Stimulated activated CD4-positive, alpha-beta T cell treated with anti-CD3 and anti-CD28 coated beads, Interleukin-12 subunit alpha, Interleukin-12 subunit beta, amount 100 ng/mL, for 24 hours (primary cell): ENCODE measurements at places on chromosomes 4 and X.

DNA sequence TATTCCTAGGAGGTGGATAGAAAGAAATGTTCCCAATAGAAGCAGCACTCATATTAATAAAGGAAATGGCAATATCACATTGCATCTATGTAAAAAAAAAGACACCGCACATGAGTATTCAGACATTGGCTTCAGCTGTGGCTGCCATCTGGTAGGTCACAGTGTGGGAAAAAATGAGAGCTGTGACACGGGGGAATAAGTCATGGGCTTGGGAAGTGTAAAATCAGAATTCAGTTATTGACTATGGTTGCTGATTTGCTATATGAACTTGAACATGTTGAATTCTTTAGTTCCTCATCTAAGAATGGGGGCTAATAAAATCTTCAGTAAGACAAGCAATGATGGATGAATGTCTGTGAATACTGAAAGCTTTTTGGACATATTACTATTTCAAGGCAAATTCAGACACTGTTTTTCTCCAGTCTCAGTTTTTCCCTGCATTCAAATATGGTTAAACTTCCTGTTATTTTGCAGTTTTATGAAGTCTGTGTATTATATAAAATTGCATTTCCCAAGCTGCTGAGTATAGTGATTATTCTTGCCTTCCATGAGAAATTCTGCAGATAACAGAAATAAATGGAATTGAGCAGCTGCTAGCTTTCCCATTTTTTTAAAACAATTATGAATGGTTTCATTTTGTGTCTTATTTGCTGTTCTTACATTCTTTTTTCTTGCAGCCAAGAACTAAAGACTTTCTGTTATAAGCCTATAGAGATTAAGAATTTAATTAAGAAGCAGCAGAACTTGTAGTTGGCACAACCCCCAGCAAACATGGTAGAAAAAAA is 221.0 kb downstream of the ANKRD50 start:
- DNase-seq = no peak

DNA sequence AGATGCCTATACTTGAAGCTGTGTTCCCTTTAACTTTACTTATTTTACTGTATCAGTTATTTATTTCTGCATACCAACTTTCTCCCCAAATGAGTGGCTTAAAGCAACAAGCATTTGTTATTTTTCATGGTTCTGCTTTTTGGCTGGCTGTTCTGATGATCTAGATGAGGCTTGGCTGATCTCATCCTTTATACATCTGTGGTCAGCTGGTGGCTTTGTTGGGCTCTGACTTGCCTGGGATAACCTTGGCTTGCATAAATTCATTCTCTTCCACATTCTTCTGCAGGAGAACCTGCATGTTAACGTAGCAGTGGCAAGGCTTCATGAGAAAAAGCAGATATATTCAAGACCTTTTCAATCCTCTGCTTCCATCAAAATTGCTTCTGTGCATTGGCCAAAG is 1317.6 kb downstream of the ADGRL3 start:
- DNase-seq = no peak

DNA sequence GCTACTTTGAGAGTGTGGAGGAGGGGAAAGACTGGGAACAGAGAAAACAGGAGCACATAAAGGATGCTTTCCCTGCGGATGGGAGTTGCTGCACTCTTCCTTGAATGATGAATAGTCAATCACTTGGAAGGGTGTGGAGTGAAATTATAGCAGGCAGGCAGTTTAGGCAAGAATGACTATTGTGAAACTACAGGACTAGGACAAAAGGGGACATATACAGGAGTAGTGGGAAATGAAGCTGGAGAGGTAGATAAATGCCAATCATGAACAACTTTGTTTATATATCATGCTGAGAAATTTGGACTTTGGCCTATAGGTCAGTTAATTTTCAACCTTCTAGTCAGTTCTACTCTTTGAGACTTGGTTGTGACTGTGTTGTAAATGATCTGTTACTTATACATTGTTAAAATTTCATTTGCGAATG is 76.9 kb downstream of the PAQR3 start:
- DNase-seq = no peak

- no peak for DNase-seq
Measured at GRCh38 chr4:142440093-142440492, 406.0 kb downstream of the INPP4B start.

GRCh38 chr4:54842656-54843055 is 184.9 kb downstream of the KIT start:
- DNase-seq = no peak

GRCh38 chr4:144703494-144703893 is 57.5 kb downstream of the HHIP start:
- DNase-seq = no peak

GRCh38 chr4:16125571-16126445 is 42.0 kb upstream of the PROM1 start:
- no peak for DNase-seq

GRCh38 chr4:152935143-152935542 is 980 bp upstream of the FHDC1 start:
- DNase-seq = no peak

- no peak for DNase-seq
Measured at GRCh38 chr4:160091631-160092030, 988.8 kb downstream of the RAPGEF2 start.

DNA sequence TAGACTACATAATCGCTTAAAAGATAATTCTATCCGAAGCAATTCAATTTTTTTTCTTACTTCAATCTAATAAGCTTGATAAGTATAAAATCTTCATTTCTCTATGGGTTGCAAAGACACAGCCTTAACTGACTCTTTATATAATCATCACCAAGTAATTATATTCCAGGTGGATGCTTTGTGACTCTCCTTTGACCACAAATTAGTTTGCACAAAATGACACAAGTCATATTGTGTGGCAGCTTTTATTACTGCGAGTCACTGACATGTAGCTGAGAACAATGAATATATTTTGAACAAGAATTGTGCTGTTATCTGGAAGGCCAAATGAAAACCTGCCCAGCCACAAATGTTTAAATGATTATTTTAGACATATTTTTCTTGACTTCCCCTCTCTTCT is 1727.8 kb downstream of the ARAP2 start:
- DNase-seq = no peak

GRCh38 chr4:186134257-186134656 is 29.8 kb downstream of the FAM149A start:
- DNase-seq = no peak
